ENCODE measurements at places on chromosomes 12 and 14.

DNA sequence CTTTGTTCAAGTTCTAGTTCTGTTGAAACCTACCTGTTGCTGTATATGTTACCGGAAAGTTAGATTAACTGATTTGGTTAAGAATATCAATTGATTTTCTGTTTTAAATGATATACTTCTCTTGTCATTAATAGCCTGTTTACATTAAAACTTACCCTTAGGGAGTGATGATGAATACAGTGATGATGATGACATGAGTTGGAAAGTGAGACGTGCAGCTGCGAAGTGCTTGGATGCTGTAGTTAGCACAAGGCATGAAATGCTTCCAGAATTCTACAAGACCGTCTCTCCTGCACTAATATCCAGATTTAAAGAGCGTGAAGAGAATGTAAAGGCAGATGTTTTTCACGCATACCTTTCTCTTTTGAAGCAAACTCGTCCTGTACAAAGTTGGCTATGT is 33.0 kb downstream of the CAND1 start:
- no peak for DNase-seq

DNA sequence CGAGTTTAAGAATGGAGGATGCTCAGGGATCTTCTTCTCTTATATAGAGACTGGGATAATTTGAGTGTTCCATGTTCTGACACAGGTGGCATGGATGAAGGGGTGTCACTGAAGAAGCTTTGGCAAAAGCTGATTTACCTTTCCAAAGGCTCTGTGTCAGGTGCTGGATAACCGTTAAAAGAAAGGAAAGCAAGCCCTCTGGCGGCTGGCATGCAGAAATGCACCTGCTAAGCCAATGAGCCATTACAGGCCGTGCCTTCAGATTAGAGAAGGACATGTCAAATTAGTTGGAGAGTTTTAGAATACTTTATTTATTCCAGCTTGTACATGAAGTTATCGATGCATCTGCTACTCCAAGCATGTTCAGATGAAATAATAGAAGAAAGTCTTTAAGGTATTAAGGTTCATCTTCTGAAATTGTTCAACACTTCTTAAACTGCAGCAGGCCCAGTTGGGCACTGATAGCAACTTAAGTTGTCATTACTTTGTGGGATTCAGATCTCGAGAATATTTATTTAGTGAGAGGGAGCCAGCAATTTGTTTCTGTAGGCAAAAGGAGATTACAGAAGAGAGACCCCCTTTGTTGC is 678.2 kb downstream of the NRXN3 start:
- no peak for DNase-seq

DNA sequence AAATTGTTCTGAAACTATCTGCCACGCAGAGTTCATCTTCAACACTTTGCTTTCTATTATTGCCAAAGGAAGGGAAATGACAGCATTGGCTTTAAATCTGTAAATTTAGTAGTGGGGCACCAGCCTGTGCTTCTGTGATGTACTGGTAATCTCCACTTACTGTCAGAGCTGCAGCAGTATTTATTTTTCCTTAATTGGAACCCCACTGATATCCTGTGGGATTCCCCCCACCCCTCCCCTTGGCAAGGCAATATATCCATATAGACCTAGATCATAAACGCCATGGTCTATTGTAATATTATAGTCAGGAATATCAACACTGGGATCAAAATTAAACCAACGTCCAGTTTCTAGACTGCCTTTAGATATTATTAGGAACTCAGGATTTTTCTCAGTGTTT is 96.7 kb downstream of the RMST start:
- DNase-seq = no peak

- DNase-seq = no peak
Measured at GRCh38 chr14:52072266-52072780, 3.5 kb upstream of the NID2 start.

- no peak for DNase-seq
Measured at GRCh38 chr12:113261847-113262470, 40.7 kb downstream of the TPCN1 start.

DNA sequence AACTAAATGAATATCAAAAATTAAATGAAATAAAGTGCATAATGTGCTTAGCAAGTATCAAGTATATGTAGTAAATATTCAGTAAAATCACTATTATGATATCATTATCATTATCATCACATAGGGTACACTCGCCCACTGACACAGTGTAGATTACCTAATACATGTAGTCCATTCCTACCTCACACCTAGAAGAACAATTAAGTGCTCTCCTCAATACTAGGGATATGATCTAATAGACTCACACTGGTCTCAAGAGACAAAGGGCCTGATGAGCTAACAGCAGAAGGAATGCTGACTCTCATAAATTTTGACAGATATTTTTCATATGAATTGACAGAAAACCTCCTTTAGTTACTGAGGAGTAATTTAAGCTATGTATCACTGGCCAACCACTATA is 29.1 kb downstream of the FSCB start:
- no peak for DNase-seq

GRCh38 chr12:40825156-40825555 is 132.9 kb downstream of the CNTN1 start:
- DNase-seq = no peak

Measured in nucleus accumbens (tissue), 56 donors.